Spinal cord (tissue), 10 donors: ENCODE measurements at places on chromosomes 1 and 21. TPM values are rescaled to one million over a fixed set of nuclear protein-coding genes. Genes with fewer than 3 reads are reported as not detected.
A peak's percentile ranks its signal among the peaks of the same experiment; 100 is the strongest.

- H3K27ac ChIP-seq: no peak overlapping the region
- no peak overlapping the region for H3K4me3 ChIP-seq
- peaks cover 12% of the 10 kb centered on the region for H3K4me1 ChIP-seq
- peaks cover 2% of the 10 kb centered on the region for H3K36me3 ChIP-seq
- H3K27me3 ChIP-seq: no peaks in the 10 kb centered on the region
- DNase-seq: peak; percentile 86
Measured at GRCh38 chr21:37711836-37712568, 204.3 kb downstream of the KCNJ6 start.

DNA sequence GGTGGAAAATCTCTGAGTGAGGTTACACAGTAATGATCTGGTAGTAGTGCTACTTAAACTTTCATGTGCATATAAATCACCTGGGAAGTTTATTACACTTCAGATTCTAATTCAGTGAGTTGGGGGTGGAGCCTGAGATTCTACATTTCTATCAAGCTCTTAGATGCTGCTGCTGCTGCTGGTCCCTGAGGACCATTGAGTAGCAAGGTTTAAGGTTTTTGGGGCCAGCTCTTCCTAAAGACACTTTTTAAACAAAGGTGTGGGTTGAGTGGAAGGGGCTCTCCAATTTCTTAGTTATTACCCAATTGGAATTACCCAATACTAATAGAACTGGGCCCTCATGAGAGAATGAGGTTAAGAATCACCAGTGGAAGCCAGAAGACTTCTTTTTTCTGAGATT lies 29.5 kb downstream of the KCNA3 start:
- no peaks in the 10 kb centered on the region for H3K36me3 ChIP-seq
- DNase-seq: no peak

DNA sequence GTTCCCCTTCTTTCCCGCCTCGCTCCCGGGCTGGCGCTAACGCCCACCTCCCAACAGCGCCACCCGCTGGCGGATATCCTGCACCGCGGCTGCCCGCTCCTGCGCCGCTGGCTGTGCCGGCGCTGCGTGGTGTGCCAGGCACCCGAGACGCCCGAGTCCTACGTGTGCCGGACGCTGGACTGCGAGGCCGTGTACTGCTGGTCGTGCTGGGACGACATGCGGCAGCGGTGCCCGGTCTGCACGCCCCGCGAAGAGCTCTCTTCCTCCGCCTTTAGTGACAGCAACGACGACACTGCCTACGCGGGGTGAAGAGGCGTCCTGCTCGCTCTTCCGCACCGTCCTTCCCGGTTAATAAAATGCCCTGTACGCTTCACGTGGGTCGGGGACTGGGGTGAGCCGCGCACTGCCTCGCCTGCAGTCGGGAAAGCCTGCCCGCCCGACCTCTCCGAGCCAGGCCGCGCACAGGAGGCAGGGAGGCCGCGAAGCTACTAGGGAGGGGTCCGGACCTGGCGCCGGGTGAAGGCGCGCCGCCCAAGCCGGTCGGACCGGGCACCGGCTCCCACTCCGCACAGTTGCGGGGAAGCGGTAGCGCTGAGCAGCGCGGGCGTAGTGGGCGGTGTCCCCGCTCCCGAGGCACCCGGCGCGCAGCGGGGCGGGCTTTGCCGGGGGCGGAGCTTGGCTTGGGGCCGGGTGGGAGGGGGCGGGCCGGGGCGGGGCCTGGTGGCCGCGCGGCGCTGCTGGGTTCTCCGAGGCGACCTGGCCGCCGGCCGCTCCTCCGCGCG lies at the start of gene ADAM15:
ADAM15 (plus strand) TSS at position 757 of the 782 bp plus-strand sequence. CDS start 71 bp downstream, outside the sequence.
- H3K36me3 ChIP-seq: peaks cover 14% of the 10 kb centered on the region
- H3K4me3 ChIP-seq: peak within 1 kb of the TSS; percentile 72
- peak; percentile 88 for DNase-seq
- no peaks in the 10 kb centered on the region for H3K27me3 ChIP-seq
- H3K4me1 ChIP-seq: peaks cover 33% of the 10 kb centered on the region

GRCh38 chr1:164560556-164560955 lies 1.6 kb downstream of the PBX1 start:
- H3K36me3 ChIP-seq: no peaks in the 10 kb centered on the region
- DNase-seq: peak; percentile 45
- no peaks in the 10 kb centered on the region for H3K4me1 ChIP-seq

DNA sequence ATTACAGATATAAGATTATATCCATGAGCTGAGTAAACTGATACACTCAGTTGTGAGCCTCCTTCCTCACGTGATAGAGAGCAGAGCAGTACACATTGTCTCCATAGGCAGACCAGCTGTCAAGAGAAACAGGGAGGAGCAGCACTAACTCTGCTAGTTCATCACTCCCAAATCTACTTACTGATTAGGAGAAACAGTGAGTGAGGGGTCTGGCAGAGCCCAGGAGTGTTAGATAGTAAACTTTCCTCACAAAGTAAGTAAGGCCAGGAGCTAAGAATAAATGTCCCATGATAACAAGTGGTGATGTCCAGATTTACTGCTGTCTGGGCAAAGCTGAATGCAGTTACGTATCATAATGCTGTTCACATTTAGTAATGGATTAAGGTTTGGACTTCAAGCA lies 168.6 kb upstream of the KCNK2 start:
- no peak overlapping the region for H3K27ac ChIP-seq
- H3K4me1 ChIP-seq: peaks cover 2% of the 10 kb centered on the region
- H3K4me3 ChIP-seq: no peak overlapping the region

The OR14A2 gene
- not detected for total RNA-seq

DNA sequence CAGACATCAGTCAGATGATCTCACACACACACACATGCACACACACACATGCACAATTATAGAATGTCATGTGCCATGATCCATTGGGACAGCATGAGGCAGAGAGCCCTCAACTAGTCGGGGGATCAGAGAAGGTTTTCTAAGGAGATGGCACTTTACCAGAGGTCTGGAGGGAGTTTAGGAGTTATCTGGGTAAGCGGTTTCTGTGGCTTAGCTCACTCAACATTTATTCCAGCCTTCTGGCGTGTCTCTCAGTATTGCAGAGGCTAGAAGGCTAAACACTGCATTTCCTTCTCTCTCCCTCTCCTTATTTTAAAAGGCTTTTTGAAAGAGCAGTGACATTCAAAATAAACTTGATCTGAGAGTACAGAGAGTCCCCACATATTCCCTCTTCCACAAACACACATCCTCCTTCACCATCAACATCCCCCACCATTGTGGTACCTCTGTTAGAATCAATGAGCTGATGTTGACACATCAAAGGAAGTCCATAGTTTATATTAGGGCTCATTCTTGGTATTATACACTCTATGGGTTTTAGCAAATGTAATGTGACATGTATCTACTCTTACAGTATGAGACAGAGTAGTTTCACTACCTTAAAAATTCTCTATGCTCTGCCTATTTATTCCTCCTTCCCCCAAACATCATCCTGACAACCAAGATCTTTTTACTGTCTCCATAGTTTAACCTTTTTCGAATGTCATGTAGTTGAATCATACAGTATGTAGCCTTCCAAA lies 9.0 kb upstream of the PLA2G2A start:
- H3K27ac ChIP-seq: no peak overlapping the region
- no peak for DNase-seq
- no peak overlapping the region for H3K4me3 ChIP-seq
- H3K36me3 ChIP-seq: no peaks in the 10 kb centered on the region
- no peaks in the 10 kb centered on the region for H3K4me1 ChIP-seq

The OR2AK2 gene
- 1.1 TPM for total RNA-seq

The MAP1LC3C gene
- total RNA-seq: 3.7 TPM

The GSTM5 gene
- total RNA-seq: 6.6 TPM

DNA sequence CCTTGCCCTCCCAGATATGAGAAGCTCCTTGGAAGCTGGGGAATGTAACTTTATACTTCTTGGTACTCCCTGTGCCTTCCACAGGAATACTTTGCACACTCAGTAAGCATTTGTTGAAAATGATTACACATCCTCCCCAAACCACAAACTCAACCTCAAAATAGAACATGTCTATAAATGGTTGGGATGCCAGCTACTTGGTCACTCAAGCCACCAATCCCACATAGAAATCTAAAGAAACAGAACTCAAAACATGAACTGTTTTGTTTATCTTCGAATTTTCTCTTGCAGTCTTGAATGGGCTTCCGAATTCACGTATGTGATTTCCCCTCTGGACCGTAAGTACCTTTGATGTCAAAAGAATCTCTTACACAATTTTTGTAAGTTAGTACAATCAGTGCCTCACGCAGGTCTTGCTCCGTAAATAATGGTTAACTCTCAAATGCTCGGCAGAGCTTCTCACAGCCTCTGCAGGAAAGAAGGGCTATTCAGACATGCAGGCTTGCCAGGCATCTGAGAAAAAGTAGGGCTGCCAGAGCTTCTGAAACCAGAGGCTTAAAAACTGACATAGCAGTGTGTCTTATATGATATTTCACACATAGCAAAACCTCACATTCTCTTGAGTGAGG lies 26.9 kb downstream of the SORT1 start:
- no peak for DNase-seq
- no peaks in the 10 kb centered on the region for H3K4me1 ChIP-seq
- H3K27me3 ChIP-seq: no peaks in the 10 kb centered on the region

DNA sequence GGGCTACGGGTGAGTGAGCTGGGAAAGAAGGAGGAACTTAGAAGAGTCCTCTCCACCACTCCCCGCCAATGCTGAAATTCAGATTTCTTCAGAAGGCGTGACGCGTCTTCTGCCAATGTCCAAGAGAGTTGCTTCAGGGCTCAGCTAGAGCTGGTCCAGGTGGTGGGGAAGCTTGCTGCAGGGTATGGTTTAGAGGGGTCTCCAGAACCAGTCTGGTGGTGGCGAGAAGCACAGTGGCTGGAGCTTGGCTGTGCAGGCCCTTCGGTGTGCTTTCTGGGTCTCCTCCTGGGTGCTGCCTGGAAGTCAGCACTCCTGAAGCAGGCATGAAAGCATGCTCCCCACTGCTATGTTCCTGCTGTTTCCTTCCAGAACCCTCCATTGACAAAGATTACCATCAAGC lies 387.2 kb downstream of the PTPRU start:
- H3K36me3 ChIP-seq: no peaks in the 10 kb centered on the region
- H3K4me3 ChIP-seq: no peak overlapping the region
- DNase-seq: no peak

DNA sequence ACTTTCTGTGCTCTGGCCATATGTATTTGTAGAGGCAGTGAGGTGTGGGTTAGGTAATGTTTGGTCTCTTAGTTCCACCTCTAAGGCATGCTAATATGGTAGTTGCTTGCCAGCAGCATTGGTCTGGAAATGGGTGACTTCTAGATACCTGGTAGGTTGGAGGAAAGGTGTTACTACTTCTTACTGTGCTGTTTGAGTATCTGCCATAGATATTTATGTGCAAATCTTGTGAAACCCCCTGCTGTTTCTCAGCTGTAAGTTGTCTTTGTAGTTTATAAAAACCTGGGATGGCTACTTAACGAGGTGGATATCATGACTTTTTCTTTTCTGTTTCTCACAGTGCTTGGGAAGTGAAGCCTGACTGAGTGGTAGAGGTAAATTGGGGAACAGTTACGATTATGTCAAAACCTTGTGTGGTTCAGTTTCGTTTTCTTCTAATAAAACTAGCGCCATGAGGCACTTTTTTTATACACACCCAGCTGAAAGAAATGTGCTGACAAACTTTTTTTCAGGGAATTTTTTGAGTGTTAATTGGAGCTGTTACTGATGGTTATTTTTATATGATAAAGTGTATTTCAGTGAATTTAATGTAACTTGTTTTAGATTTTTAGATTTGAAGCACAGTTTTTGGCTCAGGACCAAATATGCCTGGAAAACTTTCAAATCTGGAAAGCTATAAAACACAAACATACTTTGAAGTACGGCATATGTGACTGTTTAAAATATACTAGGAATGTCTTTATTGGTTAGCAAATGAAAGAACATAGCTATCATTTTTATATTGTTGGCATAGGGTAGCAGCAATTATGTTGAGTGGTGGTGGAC lies 42.1 kb downstream of the CAMSAP2 start:
- peak overlapping the region; percentile 1 for H3K27ac ChIP-seq
- H3K27me3 ChIP-seq: no peaks in the 10 kb centered on the region
- DNase-seq: no peak
- H3K4me1 ChIP-seq: no peaks in the 10 kb centered on the region
- peaks cover 17% of the 10 kb centered on the region for H3K36me3 ChIP-seq
- H3K4me3 ChIP-seq: no peak overlapping the region

The TMEM269 gene
- total RNA-seq: 0.30 TPM

The MCOLN2 gene
- 0.89 TPM for total RNA-seq

DNA sequence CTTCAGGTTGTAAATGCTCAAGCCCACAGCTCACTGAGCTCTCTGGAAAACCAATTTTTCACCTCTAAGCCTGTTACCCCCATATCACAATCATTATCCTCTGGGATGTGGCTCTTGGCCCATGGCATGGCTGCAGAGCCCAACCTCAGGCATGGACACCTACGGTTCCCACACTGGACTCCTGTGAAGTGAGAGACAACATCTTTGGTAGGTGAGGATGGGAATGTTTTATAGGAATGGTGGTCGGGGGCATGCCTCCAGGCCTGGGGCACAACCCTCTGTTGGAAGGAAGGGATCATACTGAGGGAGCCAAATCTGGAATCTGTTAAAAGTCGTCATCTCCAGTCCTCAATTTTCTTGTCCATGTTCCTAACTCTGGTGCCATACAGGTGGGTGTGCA lies 179.1 kb downstream of the FOXD2 start:
- H3K27me3 ChIP-seq: no peaks in the 10 kb centered on the region
- no peak overlapping the region for H3K27ac ChIP-seq
- H3K4me1 ChIP-seq: no peaks in the 10 kb centered on the region
- no peaks in the 10 kb centered on the region for H3K36me3 ChIP-seq

- peak overlapping the region; percentile 44 for H3K27ac ChIP-seq
- DNase-seq: no peak
- peak overlapping the region; percentile 22 for H3K4me3 ChIP-seq
Measured at GRCh38 chr21:33024201-33025103, 1.3 kb upstream of the OLIG2 start.

GRCh38 chr21:29939104-29939923 lies 482 bp downstream of the GRIK1 start:
- peaks cover 9% of the 10 kb centered on the region for H3K27me3 ChIP-seq
- peak; percentile 78 for DNase-seq
- H3K4me1 ChIP-seq: peaks cover 12% of the 10 kb centered on the region
- peak overlapping the region; percentile 80 for H3K27ac ChIP-seq
- no peaks in the 10 kb centered on the region for H3K36me3 ChIP-seq
- H3K4me3 ChIP-seq: peak overlapping the region; percentile 71

DNA sequence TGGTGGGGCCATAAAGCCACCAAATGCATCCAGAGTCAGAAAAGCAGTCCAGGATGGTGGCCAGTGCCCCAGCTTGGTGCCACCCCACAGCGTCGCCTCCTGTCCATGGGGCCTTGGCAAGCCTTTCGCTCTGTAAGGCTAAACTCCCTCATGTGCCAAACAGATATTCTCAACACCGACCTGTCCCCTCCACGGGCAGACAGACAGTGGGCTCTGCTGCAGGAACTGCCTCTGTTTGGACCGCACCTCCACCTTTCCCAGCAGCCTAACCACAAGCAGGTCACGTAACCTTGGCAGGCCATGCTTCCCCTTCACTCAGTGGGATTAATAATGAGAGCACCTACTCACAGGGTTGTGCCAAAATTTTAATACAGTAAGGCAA lies 11.7 kb downstream of the RUNX1 start:
- no peak overlapping the region for H3K4me3 ChIP-seq
- H3K27ac ChIP-seq: no peak overlapping the region
- no peaks in the 10 kb centered on the region for H3K36me3 ChIP-seq
- no peaks in the 10 kb centered on the region for H3K27me3 ChIP-seq
- no peaks in the 10 kb centered on the region for H3K4me1 ChIP-seq
